ENCODE measurements at places on chromosomes 7 and 10.

GRCh38 chr7:7848246-7848645 lies 120.3 kb upstream of the GLCCI1 start:
- DNase-seq: no peak

GRCh38 chr10:15426115-15426514 lies 55.0 kb upstream of the FAM171A1 start:
- no peak for DNase-seq

- DNase-seq: no peak
These were observed 544.4 kb downstream of the SH2D4B start for GRCh38 chr10:81081887-81082620.

DNA sequence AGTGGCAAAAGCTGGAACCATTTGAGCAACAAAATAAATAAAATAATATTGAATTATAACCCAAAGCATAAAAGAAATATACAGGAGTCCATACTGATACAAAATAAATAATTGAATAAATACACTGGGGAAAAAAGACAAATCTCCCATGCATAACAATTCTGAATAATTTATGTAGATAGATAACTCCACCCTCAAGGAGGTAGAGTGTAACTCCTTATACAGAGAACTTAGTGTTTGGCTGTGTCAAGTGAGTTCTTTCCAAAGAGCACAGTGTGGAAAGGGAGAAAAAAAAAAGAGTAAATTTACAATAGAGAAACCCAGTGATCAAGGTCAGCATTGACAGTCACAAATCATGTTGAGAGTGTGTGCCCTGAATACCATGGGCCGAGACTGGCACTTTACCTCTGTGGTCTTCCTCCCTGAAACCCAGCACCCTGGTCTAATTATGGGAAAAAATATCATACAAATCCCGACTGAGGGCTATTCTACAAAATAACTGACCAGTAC lies 5.5 kb downstream of the PIK3AP1 start:
- no peak for DNase-seq

GRCh38 chr7:56079450-56080185 lies 13.1 kb downstream of the PHKG1 start:
- no peak for DNase-seq

DNA sequence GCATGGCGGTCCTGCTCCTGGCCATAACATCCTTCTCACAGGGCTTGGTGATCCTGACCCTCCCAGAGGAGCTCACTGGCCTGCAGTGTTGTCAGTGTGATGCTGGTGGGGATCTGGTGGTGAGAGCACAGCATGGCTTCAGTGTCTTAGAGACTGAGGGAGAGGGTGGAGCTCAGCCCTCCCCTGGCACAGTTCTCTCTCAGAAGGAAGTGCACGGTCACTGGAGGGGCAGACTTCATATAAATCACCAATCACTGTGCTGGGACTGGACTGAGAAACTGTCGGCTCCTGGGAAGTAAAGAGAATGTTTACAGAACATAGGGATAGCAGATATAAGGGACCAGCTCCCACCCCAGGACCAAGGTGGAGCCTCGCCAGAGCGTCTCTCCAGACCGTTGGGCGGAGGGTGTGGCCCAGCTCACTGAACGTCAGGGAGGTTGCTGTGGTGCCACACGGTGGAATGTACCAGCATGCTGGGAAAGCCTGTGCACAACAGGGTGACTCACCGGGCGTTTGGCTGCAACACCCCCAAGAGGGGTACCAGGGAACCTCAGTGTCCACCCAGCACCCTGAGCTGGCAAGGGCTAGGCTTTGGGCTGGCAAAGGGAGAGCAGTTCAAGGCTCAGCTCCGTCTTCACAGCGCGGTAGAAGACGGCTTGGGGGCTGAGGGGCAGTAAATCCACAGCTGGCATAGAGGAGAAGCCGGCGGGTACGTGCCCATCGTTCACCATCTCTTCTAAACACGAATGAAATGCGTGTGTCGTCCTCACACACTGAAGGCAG lies 8.8 kb upstream of the GET4 start:
- DNase-seq: no peak

- DNase-seq: no peak
These were observed 16.2 kb downstream of the PNLIPRP2 start for GRCh38 chr10:116636976-116637375.

- no peak for DNase-seq
These were observed 54.0 kb downstream of the CREB5 start for GRCh38 chr7:28466341-28466740.

GRCh38 chr7:84291756-84292155 lies 97.2 kb upstream of the SEMA3A start:
- no peak for DNase-seq

DNA sequence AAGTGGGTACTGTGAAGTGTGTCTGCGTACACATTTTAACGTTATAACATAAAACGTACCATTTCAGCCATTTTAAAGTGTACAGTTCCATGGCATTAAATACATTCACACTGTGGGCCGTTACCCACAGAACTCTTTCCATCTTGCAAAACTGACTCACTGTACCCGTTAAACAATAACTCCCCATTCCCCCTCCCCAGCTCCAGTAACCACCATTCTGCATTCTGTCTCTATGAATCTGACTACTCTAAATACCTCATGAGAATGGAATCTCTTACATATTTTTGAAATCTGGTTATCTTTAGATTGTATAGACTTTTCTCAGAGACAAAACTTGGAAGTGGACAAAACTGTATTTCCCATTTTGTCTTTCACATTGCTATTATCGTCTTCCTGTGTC lies 9.3 kb downstream of the ARL3 start:
- no peak for DNase-seq

- no peak for DNase-seq
These were observed 70.9 kb downstream of the MYL10 start for GRCh38 chr7:101557978-101558741.

- DNase-seq: no peak
These were observed 95.0 kb upstream of the POM121L12 start for GRCh38 chr7:52940481-52940880.

- DNase-seq: no peak
These were observed 301.8 kb downstream of the WDR11 start for GRCh38 chr10:121152935-121153334.

DNA sequence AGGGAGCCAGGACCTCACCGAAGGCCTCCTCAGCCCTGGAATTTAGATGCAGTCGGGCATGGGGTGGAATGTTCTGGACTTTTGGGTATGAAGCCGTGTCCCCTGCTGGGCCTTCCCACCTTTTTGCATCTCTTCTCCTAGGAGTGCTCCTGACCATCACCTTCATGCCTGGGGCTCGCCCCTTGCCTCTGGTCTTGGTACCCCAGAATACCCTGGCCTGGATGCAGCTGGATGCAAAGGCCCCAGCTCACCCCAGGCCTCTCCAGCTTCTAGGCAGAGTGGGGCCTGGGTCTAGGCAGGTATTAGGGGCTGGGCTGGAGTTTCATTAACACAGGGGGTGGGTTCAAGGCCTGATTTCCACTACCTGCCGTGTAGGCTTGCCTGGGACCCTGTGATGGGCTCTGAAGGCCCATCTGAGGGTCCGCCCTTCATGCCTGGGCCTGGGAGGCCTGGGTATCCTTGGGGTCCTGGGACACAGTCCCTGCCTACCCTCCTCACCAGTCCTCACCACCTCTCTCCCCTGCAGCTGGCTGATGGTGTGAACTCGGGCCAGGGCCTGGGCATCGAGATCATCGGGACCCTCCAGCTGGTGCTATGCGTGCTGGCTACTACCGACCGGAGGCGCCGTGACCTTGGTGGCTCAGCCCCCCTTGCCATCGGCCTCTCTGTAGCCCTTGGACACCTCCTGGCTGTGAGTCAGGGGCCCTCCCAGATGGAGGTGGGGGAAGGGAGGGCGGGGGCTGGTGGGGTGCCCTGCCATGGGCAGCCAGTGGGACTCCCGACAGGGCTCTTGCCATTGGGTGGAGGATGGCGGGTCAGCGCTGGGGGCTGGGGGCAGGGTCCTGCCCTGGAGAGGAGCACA lies 10.1 kb downstream of the AQP1 start:
- DNase-seq: no peak

- DNase-seq: no peak
These were observed 297.3 kb downstream of the EXOC4 start for GRCh38 chr7:133550145-133550544.

- DNase-seq: peak; percentile 25
These were observed 10.4 kb downstream of the CALML3 start for GRCh38 chr10:5534880-5535856.

DNA sequence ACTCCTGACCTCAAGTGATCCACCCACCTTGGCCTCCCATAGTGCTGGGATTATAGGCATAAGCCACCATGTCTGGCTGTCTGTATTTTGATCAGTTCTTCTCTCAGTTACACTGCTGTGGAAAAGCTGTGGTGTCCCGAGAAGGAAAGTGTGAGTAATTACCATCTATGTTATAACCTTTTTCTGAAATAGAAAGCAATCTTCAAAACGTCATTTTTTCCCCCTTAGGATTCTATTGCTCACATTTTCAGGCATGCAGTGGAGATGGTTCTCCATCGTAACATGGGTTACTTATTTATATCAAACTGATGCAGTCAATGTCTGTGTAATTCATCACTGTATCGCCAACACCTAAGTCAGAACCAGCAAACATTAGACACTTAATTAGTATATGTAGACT lies 103.5 kb upstream of the FAM3C start:
- no peak for DNase-seq

- no peak for DNase-seq
These were observed 181.8 kb upstream of the FERD3L start for GRCh38 chr7:19327018-19327417.

GRCh38 chr7:92517631-92518030 lies 10.7 kb downstream of the PEX1 start:
- DNase-seq: no peak

DNA sequence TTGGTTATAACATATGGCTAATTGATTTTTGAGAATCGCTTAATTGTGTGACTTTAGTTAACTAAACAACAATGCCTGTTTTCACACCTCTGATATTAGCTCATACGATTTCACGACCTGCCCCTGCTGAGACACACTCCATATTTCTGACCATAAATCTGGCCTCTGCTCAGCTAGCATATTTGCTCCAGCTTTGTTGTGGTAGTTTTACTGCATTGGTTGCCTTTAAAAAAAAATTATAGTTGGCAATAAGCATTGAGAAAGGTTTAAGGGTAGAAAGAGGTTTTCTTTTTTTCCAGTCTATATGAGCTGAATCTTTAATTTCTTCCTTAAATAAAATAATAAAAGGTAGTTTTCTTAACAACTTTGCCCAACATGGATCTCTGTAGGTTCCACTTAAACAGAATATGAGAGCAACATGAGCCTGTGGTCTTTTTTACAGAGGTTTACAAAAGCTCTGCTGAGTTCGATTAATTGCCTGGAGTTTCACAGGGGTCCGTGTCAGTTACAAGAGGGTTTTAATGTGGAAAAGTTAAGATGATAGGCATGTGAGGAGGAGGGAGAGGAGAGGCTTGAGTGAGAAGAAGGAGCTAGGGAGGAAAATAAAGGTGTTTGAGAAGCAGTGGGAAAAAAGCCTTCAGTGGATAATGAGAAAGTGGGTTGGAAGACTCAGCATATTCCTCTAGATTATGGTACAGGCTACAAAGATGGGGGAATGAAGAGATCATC lies 318.2 kb downstream of the CXCL12 start:
- no peak for DNase-seq

DNA sequence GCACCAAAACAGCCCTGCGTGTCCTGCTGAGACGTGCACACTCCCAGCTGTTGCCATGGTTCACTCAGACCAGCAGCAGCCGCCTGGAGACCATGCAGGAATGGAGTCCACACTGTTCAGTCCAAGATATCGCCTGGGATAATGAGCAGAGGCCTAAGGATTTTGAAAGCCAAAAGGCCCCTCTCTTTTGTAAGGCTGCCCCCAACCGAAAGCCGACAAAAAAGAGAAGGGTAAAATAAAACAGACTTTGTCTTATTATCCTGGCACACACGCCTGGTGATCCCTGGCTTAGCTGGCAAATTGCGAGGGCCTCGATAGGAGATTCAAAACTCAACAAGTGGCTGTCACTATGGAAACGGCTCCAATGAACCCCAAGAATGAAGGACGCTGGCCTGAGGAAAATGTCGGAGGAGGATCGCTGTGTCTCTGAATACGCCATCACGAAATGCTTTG lies 263.6 kb downstream of the SKIDA1 start:
- DNase-seq: no peak

Data from HL-60 (cell line).